ENCODE measurements at places on chromosomes 11 and 22.

GRCh38 chr11:12673924-12674570 is at the start of gene TEAD1:
Gene TEAD1 (plus strand): TSS chr11:12674421.
- DNase-seq = peak; percentile 80

DNA sequence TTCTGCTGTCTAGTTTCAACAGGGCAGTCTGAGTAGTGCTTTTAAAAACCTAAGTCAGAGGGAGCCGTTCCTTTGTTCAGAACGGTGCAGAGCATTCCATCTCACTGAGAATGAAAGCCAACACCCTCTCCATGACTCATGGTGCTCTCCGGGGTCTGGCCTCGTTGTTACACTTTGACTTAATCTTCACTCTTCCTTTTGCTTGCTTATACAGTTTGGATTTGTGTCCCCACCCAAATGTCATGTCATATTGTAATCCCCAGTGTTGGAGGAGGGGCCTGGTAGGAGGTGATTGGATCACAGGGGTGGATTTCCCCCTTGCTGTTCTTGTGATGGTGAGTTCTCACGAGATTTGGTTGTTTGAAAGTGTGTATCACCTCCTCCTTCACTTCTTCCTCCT is 292.2 kb downstream of the ST3GAL4 start:
- DNase-seq = no peak

DNA sequence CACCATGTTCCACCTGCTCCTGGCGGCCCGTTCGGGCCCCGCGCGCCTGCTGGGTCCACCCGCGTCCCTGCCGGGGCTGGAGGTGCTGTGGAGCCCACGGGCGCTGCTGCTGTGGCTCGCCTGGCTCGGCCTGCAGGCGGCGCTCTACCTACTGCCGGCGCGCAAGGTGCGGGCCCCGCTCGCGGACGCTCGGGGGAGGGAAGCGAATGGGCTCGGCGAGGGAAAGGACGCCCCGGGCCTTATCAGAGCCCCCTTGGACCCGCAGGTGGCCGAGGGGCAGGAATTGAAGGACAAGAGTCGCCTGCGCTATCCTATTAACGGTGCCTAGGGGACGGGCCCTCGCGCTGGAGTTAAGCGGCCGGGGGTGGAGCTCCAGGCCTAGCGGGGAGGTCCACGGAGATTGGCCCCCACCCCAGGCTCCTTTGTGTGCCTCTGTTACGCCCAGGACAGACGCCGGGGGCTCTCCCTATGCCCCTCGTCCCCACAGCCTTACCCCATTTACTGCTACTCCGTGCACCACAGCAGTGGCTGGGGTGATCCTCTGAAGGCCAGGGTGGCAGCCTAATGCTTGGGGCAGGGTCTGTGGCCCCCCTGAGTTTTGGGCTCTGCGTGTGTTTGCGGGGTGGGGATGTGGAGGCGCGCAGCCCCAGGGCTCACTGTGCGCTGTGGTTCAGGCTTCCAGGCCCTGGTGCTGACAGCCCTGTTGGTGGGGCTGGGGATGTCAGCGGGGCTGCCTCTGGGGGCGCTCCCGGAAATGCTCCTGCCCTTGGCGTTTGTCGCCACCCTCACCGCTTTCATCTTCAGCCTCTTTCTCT is 1.1 kb downstream of the TM7SF2 start:
- DNase-seq = peak; percentile 80

DNA sequence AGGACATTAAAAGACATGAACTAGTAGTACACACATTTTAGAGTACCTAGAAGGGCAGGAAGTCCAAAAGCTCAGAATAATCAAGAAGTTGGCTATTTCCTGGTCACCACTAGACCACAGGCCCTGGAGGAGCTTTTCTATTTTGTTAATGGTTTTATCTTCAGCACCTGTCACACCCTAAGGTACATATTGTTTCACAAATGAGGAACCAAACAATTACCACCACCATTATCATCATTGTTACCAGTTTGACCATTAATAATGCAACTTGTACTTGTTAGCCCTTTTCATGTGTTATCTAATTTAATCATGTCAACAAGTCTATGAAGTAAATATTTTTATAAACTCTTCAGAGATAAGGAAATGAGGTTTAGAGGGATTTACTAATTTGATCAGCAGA is 4.9 kb downstream of the MRPL48 start:
- DNase-seq = no peak

- DNase-seq = peak; percentile 6
These were observed 67.0 kb upstream of the TBCEL start for GRCh38 chr11:120956710-120957495.

DNA sequence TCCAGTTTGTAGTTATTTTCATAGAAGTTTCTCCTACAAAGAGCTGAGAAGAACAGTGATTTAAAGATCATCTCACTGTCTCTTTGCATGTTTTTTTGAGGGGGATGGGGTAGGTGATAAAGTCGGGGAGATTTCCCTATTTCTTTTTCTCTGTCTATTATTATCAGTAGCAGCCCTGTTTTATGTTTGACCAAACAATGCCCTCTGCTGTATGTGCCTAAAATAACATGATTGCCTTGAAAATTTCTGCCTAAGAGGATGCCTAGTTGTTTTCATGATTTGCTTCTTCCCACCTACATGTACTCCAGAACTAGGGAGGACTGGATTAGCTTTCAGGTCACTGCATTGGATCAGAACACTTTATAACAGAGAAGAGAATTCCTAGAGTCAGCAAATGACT is 1330.2 kb downstream of the LRRC4C start:
- DNase-seq = no peak

- DNase-seq = no peak
These were observed 47.1 kb downstream of the RRP8 start for GRCh38 chr11:6556139-6556949.

DNA sequence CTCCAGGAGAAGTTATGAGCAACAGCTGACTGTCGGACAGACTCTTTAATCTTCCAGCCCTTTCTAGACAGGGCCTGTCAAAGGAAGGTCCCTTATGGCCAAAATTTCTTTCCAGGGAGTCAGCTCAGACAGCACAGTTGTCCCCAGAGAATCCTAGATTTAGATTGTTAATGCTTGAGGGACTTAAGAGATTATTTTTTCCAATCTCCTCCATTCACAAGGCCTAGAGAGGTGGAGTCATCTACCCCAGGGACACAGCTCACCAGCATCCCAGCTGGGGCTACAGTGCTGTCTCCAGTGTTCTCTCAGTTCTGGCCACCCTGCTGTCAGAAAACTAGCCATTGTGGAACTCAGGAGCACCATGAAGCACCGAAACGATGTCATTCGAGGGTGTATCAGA is 7.8 kb downstream of the DSCAML1 start:
- no peak for DNase-seq

DNA sequence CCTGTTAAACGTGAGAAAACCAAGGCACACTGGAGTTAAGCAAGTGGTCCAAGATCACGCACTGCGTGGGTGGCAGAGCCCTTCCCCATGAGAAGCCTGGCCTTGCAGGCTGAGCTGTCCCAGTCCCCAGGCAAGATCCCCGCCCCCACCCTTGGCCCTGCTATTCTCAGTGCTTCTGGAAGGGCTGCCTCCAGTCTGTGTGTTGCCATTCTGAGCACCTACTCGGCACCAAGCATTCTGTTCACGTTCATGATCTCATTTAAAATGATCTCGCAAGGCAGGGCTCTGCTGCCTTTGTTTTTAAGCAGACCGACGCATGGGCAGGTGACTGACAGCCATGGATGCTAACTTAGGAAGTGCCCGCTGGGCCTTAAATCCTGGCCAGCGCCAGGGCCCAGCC is 62.8 kb downstream of the PHF21B start:
- DNase-seq = no peak

DNA sequence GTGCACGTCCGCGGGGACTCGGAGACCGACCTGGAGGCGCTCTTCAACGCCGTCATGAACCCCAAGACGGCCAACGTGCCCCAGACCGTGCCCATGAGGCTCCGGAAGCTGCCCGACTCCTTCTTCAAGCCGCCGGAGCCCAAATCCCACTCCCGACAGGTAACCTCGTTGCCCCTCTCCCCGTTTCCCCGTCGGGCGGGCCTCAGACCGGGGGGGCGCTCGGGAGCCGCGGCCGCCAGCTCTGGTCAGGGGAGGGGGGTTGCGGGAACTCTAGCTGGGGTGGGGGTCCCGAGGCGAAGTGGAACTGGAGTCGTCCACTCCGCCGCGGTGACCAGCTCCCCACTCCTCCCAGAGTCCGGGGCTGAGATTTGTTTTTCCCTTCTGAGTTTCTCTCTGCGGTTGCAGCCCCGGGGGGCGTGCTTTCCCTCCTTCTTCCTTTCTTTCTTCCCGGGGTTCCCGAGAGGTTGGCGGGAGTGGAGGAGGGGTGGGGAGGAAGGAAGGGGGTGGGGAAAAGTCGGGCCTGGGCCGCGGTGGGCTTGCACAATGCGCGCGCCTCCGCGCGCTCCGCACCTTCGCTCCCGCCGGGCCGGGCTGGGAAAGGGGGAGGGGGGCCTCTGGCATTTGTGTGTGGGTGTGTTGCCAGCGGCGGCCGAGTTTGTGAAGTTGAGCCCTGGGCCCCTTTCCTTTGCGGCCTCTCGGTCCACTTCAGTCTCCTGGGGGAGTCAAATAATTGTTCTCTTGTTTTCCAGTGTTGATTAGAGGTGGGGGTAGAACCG is 952 bp downstream of the YAP1 start:
- no peak for DNase-seq

- no peak for DNase-seq
These were observed 146.0 kb downstream of the BBOX1 start for GRCh38 chr11:27186580-27186979.

GRCh38 chr11:121570453-121570852 is 117.7 kb upstream of the SORL1-AS1 start:
- no peak for DNase-seq

- peak; percentile 44 for DNase-seq
These were observed 208.6 kb downstream of the DBX1 start for GRCh38 chr11:19951558-19952115.

- no peak for DNase-seq
These were observed 34.6 kb downstream of the OSBPL5 start for GRCh38 chr11:3130269-3131071.

DNA sequence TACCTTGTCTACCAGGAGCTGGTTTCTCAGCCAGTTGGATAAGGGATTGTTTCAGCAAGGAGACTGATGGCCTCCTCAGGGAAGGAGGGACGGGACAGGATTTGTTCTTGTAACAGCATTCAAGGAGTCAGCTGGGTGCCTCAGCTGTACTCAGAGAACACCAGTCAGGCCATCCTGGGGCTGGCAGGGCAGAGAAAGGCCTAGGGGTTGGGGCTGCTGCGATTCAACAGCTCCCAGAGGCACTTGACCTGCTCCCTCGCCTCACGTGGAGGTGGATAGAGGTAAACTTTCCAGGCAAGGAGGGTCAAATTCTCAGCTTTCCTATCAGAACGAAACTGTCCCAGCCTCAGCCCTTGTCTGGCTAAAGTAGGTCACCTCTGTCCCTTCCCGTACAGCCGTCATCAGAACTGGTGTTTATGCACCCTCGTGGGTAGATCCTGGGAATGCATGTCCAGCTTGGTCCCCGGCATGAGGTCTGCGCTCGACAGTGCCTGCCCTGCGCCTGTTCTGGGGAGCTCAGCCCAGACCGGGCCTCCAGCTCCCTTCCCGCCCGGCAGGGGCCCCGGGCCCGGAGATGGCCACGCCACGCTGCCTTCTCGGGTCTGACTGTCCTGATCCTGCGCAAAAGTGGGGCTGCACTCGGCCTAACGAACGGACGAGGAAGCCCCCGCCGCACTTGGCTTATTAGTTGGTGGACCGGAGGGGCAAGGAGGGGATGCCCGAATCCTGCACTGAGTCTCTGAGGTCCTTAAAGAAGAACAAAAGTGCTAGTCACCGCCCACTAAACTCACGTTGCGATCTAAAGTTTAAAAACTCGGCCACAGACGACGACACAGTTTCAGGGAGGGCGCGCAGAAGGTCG is 762 bp upstream of the CCDC134 start:
- DNase-seq = peak; percentile 21

GRCh38 chr22:20002128-20002527 is 14.5 kb downstream of the ARVCF start:
- no peak for DNase-seq

GRCh38 chr11:111162305-111162704 is 83.2 kb upstream of the POU2AF2 start:
- DNase-seq = no peak

- DNase-seq = no peak
These were observed 14.5 kb downstream of the OVOL1 start for GRCh38 chr11:65801153-65801987.

GRCh38 chr11:6504166-6504565 is 7.1 kb downstream of the DNHD1 start:
- no peak for DNase-seq

DNA sequence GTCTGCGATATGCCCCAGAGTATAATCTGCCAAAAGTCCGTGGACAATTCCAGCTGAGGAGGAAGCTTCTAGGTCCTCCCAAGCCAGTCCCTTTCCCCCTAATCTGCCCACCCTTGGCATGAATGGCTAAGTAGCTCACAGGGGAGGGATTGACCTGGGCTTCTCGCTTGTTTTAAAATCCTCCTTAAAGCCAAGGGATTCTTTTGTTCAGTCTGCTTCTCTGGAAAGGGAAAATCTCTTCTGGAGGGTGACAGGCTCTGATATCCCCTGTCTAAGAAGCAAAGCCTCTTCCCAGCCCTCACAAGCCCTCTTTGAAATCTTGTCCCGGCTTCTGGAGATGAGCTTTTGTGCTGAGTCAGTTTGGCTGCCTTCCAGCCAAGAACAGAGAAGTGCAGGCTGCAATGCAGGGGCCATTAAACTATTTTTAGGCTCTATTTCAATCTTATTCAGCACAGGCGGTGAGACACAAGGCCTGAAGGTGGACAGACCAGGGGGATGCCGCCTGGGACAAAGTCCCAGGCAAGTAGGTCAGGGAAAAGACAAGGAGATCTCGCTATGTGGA is 23.9 kb downstream of the NEFH start:
- no peak for DNase-seq

DNA sequence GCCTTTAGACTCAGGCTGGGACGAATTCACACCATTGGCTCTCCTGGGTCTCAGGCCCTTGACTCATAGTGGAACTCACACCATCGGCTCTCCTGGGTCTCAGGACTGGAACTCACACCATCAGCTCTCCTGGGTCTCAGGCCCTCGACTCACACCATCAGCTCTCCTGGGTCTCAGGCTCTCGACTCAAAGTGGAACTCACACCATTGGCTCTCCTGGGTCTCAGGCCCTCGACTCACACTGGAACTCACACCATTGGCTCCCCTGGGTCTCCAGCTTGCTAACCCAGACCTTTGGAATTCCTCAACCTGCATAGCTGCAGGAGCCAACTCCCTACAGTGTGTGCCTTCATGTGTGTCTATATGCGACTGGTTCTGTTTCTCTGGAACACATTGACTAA is 56.7 kb downstream of the SHISAL1 start:
- no peak for DNase-seq

GRCh38 chr11:128941573-128942271 is 949 bp downstream of the TP53AIP1 start:
- DNase-seq = no peak

- DNase-seq = no peak
These were observed 31.0 kb downstream of the SLC22A6 start for GRCh38 chr11:62953811-62954210.

DNA sequence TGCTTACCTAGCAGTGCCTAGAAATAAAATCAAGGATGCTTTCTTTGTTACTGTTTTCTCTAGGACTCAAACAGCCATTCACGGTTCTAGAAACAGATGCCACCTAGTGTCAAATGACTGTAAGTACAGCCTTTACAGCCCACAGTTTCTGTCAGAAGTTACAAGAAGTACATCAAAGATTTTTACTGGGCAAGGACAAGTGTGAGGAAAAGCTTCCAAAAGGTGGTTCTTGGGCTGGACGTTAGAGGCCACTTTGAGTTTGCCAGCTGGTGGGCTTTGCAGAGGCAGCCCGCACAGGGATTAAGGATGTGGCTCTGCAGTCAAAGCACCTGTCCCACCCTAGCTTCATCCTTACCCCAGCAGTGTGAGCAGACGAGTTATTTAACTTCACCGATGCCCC is 6.9 kb downstream of the KMT5B start:
- DNase-seq = peak; percentile 71

- peak; percentile 62 for DNase-seq
These were observed 658 bp downstream of the STIP1 start for GRCh38 chr11:64186492-64187165.

GRCh38 chr11:5335170-5335569 is 8.2 kb downstream of the OR51B5 start:
- no peak for DNase-seq
